ENCODE measurements at places on chromosomes 5 and 9.

DNA sequence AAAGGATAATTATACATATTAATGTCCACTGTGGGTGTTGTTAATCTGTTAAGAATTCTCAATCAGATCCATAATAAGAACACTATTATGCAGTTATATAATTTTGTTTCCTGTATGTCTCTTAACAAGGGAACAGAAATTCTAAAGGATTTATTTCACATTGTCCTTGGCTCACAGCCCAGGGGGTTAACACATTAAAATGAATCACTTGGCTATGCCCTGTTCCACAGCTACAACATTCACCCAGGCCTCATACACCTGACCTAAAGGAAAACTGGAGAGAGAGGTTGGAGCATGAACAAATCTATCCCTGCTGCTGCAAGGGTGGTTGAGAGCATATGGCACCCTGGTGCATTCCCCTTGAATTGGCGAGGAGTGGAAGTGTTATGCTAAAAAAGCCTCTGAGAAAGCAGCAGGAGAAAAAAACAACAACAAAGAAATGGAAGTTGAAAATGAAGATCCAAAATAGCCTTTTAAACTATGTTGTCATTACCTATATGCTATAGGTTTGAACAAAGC lies 116.0 kb downstream of the KCNN2 start:
- no peak for DNase-seq

DNA sequence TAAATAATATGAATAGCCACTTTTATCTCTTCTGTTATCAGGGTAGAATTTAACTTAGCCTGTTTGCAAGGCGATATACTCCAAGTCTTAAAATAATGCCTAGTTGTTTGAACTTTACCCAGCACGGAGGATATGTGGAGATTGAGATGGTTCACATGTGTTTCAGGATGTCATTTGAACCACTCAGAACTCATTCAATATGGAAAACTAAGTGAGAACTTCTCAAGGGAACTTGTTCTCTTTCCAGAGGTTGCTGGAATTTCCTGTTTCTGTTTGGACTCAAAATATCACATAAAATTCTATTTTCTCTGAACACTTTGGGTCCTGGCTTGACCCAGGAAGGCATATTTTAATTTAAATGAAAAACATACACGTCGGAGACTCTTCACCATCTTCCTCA lies 139.1 kb upstream of the MYO10 start:
- DNase-seq: no peak

DNA sequence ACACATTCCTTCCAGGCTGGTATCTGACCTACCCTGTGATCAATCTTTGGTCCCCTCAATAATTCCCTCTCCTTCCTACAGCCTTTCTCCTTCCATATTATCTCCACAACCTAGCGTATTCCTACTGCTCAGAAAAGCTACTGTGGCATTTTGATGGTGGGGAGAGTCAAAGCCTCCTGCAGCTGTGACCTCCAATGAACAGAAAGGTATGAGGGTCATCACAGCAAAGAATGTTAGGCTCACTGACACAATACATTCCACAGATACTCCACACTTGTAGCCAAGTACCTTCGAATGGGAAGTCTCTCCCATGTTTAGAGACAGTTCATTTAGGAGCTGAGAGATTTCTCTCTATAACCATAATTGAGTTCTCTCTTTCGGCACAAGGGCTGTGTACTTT lies 5.9 kb downstream of the FBN2 start:
- no peak for DNase-seq

DNA sequence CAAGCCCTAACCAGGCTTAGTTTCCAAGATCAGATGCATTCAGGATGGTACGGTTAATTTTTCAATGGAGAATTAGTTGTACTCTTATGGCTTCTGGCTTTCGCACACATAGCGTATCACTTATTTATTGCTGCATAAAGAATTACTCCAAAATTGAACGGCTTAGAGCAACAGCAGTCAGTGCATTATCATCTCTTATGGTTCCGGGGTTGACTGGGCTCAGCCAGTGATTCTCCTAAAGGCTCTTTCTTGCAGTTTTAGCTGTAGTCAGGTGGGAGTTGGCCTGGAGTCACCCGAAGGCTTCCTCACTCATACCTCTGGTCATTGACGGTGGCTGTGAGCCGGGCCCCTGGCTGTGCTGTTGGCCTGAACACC lies 595 bp upstream of the GRHPR start:
- DNase-seq: no peak

GRCh38 chr5:1514027-1514818 lies 9.5 kb downstream of the LPCAT1 start:
- DNase-seq: no peak

DNA sequence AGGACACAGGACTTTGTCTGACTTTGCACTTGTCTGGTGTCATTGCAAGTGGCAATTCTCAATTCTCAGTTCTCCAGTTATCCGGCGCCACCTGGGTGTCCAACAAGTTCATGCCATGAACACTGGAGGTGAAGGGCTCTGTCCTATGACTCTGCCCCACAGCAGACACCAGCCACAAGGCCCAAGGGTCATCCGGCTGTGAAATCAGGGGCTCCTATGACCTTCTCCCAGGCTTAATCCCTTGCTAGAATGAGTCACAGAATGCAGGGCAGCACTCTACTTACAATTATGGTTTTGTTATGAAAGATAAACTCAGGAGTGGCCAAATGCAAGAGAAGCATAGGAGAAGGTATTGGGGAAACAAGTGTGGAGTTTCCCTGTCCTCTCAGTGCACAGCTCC lies 392.0 kb downstream of the GADD45G start:
- DNase-seq: no peak

GRCh38 chr5:31898036-31898632 lies 259.2 kb downstream of the PDZD2 start:
- DNase-seq: no peak

GRCh38 chr9:18330401-18331309 lies 143.3 kb upstream of the ADAMTSL1 start:
- no peak for DNase-seq

DNA sequence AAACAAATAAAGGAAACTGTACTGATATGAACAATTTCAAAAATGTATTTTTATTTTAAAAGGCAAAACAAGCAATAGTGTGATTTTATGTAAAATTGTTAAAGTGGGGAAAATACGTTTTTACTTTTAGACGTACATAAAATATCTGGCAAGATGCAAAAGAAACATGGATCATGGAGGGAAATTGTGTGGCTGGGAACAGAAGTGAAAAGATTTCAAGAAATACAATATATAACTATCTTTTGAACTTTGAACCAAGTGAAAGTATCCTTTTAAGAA lies 1.5 kb upstream of the ZNF367 start:
- no peak for DNase-seq

- no peak for DNase-seq
These were observed 17.7 kb downstream of the RALGDS start for GRCh38 chr9:133103183-133103986.

GRCh38 chr5:573976-574375 lies 38.2 kb upstream of the CEP72 start:
- no peak for DNase-seq

GRCh38 chr5:142295084-142295758 lies 29.6 kb downstream of the SPRY4 start:
- no peak for DNase-seq

DNA sequence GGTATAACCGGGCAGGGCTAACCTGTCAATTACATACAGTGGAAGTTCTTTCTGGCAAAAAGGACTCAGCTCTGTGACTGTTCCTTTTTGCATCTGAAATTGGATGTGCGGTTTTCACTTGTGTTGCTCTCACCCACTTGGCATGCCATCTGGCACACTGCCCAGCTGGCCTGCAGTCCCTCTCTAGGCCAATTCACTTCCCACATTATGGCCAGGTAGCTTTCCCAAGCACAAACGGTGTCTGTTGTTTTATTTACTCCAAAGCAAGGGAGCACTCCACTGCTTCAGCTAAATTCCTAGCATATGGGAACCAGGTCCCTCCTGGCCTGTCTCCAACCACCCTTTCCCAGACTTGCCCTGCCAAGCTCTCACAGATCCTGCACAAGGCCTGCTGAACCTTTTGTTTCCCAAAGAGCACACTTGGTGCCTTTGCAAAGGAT lies 132.5 kb downstream of the SEMA6A start:
- DNase-seq: no peak

GRCh38 chr5:95644351-95645042 lies 2.1 kb upstream of the RFESD start:
- DNase-seq: no peak

DNA sequence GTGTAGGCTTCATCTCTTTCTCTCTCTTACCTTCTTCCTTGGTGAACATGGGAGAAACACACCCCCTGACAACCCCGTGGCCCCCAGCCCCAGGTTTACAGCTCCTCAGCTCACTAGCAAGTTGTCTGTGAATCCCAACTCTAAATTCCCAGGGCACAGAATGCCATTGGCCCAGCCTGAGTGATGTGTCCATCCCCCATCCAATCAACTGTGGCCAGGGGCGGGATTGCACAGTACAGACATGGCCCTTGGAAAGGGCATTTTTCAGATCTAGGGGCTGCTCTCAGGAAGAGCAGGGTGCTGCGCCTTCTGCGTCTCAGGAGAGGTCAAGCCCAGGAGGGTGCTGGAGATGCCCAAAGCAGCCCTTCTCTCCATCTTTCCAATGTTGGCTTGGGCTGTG lies 48.2 kb upstream of the ASS1 start:
- no peak for DNase-seq

DNA sequence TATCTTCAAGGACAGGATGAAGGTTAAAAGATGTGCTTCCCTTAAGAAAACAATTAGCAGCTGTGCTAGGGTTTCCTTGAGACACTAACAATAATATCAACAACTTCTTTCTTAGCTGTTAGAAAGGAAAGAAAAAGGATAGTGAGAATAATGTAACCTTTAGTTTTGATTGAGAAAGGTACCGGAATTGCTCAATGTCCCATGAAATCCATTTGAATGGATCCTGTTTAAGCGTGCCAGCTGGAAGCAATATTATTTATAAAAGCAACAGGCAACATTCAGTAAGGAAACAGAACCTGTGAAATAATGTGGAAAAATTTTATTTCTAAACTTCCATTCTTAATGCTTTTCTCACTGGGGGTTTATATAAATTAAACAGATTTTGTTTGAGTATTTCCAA lies 120.9 kb downstream of the CCDC192 start:
- no peak for DNase-seq

GRCh38 chr9:110842169-110842568 lies 173.6 kb downstream of the MUSK start:
- no peak for DNase-seq

All from skeletal muscle cell (primary cell).